ENCODE measurements at places on chromosomes 6 and 20. TPM values are rescaled to one million over a fixed set of nuclear protein-coding genes. Genes with fewer than 3 reads are reported as not detected.
A peak's percentile ranks its signal among the peaks of the same experiment; 100 is the strongest.

The INSM1 gene
- 70.2 TPM for total RNA-seq

The TSBP1 gene
- total RNA-seq = not detected

The KCNG1 gene
- total RNA-seq = 78.8 TPM

The ZNFX1 gene
- 21.9 TPM for total RNA-seq

The TXLNB gene
- total RNA-seq = 0.22 TPM

The C6orf58 gene
- not detected for total RNA-seq

DNA sequence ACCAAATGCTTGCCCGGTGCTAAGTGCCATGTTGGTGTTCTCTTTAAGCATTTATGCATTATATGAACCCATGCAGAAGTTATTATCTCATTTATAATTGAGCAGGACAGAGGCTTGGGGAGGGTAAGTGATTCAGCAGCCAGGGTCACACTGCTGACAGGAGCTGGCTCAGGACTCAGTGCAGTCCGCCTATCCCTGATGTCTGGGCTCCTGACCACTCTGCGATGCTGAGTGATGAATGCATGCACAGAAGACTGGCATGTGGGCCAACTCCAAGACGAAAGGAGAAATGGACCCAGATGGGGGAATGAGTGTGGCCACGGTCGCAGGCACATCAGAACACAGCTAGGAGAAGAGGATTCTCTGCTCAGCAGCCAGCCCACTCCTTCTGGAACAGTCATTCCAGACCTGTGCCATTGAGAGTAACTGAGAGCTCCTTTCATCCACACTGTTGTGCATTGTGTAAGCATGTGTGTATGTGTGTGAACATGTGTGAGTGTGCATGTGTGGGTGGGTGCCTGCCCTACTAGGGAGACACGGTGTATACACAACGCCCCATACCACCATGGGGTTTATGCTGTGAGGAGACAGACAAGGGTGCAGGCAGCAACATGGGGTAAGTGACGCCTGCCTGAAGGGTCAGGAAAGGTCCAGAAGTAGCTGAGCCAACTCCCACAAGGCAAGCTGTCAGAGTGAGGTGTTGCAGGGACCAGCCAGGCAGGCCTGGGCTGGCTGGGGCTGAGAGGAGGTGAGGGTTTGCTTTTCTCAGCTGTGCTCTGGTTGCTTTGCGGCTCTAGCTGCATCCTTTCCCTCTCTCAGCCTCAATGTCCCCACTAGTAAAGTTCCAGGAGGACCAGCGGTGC, 97.8 kb upstream of the PMEPA1 start:
- H3K4me1 ChIP-seq = peaks cover 30% of the 10 kb centered on the region
- H3K27ac ChIP-seq = peak overlapping the region; percentile 40
- DNase-seq = no peak
- H3K36me3 ChIP-seq = no peaks in the 10 kb centered on the region
- peaks cover 9% of the 10 kb centered on the region for H3K27me3 ChIP-seq

- no peaks in the 10 kb centered on the region for H3K4me1 ChIP-seq
- no peak overlapping the region for H3K4me3 ChIP-seq
- no peak for DNase-seq
- H3K36me3 ChIP-seq = no peaks in the 10 kb centered on the region
- no peaks in the 10 kb centered on the region for H3K27me3 ChIP-seq
- H3K27ac ChIP-seq = no peak overlapping the region
These were observed 111.4 kb upstream of the HDGFL1 start for GRCh38 chr6:22457996-22458395.

GRCh38 chr6:71558974-71559373, 270.4 kb downstream of the OGFRL1 start:
- no peaks in the 10 kb centered on the region for H3K36me3 ChIP-seq
- no peak for DNase-seq
- H3K27ac ChIP-seq = no peak overlapping the region
- no peaks in the 10 kb centered on the region for H3K4me1 ChIP-seq

DNA sequence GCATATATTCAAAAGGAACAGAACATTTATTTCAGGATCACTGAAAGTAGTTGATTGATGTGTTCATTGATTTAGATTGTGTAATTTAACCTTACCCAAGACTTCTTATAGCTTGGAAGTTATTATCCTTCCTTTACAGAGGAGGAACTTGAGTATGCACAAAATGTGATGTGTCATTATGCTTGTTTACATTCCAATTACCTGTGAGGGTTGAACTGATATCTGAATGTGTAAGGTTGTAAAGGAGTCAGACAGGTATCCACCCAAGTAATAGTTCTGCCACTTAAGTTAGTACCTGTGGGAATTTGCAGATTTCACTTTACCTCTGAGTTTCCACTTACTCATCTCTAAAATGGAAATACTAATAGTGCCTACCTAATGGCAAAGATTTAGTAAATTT, 668.2 kb downstream of the DOK5 start:
- no peaks in the 10 kb centered on the region for H3K4me1 ChIP-seq
- no peak for DNase-seq
- no peak overlapping the region for H3K4me3 ChIP-seq
- H3K27ac ChIP-seq = no peak overlapping the region

DNA sequence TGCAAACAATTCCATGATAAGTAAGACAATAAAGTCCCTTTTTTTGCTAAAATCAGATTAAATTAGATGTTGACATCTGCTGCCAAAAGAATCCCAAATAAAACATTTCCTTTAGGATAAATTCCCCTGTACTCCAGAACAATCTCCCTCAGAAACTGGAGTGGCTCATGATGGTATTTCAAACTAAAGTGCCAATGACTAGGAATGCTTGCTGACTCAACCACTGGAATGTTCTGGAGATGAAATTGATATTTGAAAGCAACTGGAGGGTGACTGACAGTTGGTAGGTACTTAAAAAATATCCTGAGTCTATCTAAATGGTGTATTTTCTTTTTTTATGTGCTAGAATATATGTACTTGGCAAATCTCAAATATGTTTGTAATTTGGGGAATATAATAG, 350.1 kb upstream of the TSHZ2 start:
- no peak for DNase-seq
- peaks cover 9% of the 10 kb centered on the region for H3K4me1 ChIP-seq
- H3K4me3 ChIP-seq = no peak overlapping the region

DNA sequence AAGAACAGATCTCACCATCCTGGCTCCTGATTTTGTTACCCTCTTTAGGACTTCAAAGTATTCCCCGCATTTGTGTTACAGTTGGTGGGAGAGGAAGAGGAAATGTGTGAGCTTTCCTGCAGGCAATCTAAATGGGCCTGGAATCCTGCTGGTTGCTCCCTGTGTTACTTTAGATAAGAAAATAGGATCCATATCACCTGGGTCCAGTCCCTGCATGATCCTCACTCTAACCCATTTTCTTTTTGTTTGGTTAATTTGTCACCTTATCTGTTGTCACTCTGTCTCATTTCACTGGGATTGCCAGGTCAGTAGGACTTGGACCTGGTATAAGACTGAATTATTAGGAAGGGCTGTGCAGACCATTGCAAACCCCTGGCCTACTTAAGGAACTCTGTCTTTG, 175.9 kb upstream of the GJE1 start:
- H3K4me3 ChIP-seq = no peak overlapping the region
- no peaks in the 10 kb centered on the region for H3K27me3 ChIP-seq
- no peaks in the 10 kb centered on the region for H3K36me3 ChIP-seq
- H3K27ac ChIP-seq = no peak overlapping the region
- DNase-seq = no peak
- H3K4me1 ChIP-seq = no peaks in the 10 kb centered on the region

DNA sequence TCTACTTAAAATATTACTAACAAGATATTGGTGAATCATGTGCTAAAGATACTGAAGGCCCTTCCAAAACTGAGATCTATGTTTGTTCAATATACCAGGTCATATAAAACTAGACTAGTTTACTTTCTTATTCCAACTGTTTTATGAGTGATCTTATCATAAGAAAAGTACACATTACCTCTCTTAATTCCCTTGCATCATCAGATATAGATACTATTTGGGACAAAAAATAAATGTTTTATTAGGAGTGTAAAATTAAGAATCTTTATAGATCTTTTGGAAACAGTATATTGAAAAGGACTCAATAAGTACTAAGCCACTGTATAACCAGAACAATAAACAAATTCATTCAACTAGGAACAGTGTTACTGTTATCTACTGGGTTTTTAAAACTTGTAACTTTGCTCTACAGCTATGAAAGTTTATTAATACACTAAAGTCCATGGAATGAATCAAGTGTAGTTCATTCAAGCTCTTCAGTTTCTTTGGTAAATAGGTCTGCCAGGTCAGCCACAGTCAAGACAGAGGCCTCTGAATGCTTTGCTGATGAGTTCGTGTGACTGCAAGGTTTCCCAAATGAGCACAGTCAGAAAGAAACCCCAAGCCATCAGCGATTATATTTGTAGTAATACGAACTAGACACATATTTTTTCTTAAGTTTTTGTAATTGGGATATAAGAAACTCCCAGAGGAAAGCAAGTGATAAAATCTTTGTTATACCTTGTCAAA, 71.8 kb upstream of the FBXO30 start:
- peaks cover 6% of the 10 kb centered on the region for H3K4me1 ChIP-seq
- no peak overlapping the region for H3K27ac ChIP-seq
- no peaks in the 10 kb centered on the region for H3K27me3 ChIP-seq
- peaks cover 11% of the 10 kb centered on the region for H3K36me3 ChIP-seq
- H3K4me3 ChIP-seq = no peak overlapping the region

DNA sequence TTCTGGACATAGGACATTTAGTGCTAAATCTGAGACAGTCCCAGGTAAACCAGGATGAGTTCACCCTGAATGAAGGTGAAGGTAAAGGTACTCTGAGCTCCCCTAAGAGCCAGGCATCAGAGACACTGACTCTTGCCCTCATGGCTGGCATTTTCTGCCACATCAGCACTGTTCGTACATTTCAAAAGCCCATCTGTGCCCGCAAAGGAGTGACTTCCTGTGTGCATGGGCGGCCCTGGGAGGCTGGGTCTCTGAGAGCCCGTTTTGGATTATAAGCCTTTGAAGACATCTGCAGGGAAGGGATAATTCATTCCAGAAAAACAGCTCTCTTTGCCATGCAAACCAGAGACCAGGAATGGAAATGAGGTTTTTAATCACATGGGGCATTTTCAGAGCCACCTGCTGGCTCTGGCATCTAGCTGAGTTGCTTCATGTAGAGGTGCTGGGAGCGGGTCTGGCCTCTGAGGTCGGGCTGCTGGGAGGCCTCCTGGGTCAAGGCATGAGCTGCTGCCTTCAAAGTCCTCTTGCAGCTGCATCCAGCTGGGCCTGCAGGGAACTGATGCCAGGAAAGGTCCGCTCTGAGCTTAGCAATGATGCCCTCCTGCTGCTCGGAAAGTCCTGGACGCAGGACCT, 348.3 kb downstream of the DHX35 start:
- no peak overlapping the region for H3K4me3 ChIP-seq
- H3K4me1 ChIP-seq = no peaks in the 10 kb centered on the region
- H3K27me3 ChIP-seq = peaks cover 26% of the 10 kb centered on the region
- H3K36me3 ChIP-seq = no peaks in the 10 kb centered on the region
- DNase-seq = no peak
- H3K27ac ChIP-seq = no peak overlapping the region

DNA sequence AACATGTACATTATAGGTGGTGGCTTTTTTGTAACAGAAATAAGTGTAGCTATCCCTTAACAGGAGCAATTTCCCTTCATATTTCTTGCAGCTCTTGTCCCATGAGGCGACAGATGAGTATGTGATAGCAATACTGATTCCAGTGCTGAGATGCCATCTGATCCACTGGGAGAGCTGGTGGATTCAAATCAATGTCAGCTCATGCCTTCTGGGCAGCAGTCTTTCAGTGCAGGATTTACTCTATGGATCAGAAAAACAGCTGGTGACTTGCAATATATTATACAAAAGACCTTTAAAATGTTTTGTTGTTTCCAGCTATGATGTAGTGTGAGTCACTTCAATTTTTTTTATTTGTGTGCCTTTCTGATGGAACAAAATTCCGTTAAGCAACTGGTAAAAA, 259.9 kb upstream of the SASH1 start:
- H3K27me3 ChIP-seq = peaks cover 4% of the 10 kb centered on the region
- peaks cover 15% of the 10 kb centered on the region for H3K4me1 ChIP-seq
- no peak for DNase-seq
- H3K36me3 ChIP-seq = no peaks in the 10 kb centered on the region

- peaks cover 26% of the 10 kb centered on the region for H3K4me1 ChIP-seq
- peaks cover 19% of the 10 kb centered on the region for H3K27me3 ChIP-seq
- no peak overlapping the region for H3K27ac ChIP-seq
- no peaks in the 10 kb centered on the region for H3K36me3 ChIP-seq
These were observed 35.2 kb upstream of the BLCAP start for GRCh38 chr20:37562695-37563480.

- no peak overlapping the region for H3K27ac ChIP-seq
- H3K27me3 ChIP-seq = no peaks in the 10 kb centered on the region
- H3K4me1 ChIP-seq = no peaks in the 10 kb centered on the region
- no peaks in the 10 kb centered on the region for H3K36me3 ChIP-seq
These were observed 41.1 kb upstream of the BMP6 start for GRCh38 chr6:7684843-7685242.

DNA sequence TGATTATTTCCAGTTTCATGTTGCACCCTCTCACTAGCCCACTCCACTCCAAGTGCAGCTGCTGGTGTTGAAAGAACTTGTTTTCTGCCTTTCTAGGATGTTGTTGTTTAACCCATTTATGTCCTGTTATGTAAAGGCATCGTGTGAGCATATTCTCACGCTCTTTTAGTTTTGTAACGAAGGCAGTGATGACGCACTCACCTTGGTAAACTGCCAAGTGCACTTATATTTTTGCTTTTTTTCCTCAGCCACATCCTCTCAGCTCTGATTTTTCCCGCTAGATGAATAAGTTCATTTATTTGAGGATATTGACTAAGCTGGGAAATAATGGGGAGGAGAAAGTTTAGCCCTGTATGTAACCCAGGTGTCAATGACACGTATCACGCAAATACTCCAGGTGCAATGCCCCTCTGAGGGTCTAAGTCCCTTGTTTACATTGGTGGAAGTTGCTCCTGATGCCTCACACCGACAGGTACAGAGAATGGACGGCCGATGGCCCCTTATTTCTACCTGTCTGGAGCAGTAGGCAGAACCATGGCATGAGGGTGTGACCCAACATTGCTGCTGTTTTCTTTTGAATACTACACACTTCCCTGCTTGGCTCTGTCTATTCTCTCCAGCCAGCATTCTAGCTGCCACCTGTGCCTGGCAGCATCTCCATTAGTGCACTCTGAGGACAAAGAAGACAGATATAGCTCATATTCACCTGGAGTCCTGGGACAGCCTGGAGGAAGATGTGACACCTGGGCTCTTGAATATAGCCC, 132.7 kb upstream of the SLC24A3 start:
- H3K27me3 ChIP-seq = peaks cover 3% of the 10 kb centered on the region
- H3K4me1 ChIP-seq = no peaks in the 10 kb centered on the region
- DNase-seq = no peak
- H3K4me3 ChIP-seq = no peak overlapping the region

DNA sequence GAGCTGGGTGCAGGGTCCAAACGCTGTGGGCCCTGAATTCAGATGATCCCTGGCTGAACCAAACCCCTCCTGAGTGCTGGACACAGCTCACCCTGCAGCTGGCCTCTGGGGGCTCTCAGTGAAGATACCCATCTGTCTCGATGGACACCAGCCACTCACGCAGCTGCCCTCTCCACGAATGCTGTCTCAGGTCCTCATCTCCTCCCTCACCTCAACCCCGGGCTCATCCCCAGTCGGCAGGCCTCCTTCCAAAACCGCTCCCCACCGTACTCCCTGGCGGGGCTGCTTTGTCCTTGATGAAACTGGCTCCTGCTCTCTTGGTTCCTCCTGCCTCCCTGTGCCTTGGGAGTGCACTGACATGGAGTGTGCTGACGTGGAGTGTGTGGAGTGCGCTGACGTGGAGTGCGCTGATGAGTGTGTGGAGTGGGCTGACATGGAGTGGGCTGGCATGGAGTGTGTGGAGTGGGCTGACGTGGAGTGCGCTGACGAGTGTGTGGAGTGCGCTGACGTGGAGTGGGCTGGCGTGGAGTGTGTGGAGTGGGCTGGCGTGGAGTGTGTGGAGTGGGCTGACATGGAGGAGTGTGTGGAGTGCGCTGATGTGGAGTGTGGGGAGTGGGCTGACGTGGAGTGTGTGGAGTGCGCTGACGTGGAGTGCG, 4.1 kb upstream of the YTHDF1 start:
- H3K27me3 ChIP-seq = peaks cover 14% of the 10 kb centered on the region
- DNase-seq = no peak
- no peak overlapping the region for H3K27ac ChIP-seq
- H3K36me3 ChIP-seq = no peaks in the 10 kb centered on the region
